Colonic mucosa (tissue), 4 donors: ENCODE measurements at places on chromosomes 3 and 15. TPM values are rescaled to one million over a fixed set of nuclear protein-coding genes. Genes with fewer than 3 reads are reported as not detected.

DNA sequence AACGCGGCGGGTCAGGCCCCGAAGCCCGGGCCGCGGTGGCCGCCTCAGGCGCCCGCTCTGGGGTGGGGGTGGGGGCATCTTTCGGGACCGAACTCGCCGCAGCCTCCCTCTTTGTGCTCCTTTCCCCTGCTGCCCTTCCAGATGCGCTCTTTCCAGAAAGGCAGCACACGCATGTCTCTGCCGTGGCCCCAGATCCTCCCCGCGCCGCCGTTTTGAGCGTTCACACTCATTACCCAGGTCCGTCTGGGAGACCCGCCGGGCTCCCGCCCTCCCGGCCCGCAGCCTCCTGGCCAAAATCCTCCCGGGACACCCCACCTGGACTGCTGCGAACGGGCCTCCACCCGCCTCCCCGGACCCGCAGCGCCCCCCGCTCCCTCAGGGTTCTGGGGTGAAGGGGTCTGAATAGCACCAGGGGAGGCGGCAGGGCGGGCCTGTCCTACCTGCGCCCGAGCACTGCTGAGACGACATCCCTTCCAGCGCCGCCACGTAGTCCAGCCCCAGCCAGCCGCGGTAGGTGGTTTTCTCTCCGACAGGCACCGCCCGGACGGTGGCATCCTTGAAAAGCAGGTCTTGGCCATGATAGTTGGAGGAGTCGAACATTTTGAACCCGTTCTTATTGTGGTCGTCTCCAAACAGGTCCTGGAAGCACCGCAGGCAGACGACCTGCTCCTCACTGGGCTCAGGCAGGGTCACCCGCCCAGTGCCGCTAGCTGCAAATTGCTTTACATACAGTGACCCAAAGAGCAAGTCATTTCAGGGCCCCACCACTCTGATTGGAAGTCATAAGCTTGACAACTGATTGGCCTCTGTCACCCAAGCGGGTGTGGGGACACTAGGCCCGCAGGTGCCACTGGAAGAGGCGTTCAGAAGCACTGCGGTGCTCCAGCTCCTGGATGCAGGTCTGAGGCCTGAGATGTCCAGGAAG, 25.9 kb downstream of the MELTF start:
- peak; percentile 48 for DNase-seq

GRCh38 chr3:38726751-38727150, 77.3 kb upstream of the SCN5A start:
- DNase-seq, result no peak

DNA sequence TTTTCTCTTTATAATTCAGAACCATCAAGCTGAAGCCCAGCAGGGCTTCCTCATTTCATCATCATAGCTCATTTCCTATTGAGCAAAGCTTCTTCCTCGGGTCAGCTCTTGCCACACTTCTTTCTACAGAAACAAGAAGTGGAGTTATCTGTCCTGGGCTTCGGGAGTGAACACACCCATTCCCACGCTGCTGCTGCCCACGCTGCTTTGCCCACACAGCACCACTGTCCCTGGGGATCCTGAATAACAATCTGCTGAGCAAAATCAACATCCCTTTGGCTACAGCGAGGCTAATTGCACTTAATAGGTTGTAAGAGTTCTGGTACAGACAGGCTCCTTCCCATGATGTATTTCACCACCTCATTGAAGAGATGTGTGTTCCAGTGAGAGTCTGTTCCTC, 23.7 kb downstream of the CEP19 start:
- peak; percentile 22 for DNase-seq

DNA sequence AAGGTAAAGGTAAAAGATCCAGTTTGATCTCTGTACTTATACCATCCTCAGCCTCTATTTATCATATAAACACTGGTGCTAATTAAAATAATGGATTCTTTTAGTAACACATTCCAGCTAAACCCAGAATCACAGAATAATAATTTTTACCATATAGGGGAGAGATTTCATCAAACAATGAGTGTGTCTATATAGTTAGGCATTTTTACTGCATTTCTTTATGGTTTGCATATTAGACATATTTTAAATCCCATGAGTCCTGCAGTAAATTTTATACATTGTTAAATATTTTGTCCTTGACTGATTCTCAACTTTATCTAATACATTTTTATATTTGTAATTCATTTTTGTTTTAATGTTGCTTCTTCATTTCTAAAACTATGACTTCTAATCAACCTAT, 323.7 kb upstream of the AGTR1 start:
- DNase-seq, result no peak

Gene BFSP2
- total RNA-seq, result not detected

Gene RBP2
- total RNA-seq, result 3.1 TPM

Gene SLC15A2
- total RNA-seq, result 1.4 TPM
